ENCODE measurements at places on chromosomes 12 and 14.

DNA sequence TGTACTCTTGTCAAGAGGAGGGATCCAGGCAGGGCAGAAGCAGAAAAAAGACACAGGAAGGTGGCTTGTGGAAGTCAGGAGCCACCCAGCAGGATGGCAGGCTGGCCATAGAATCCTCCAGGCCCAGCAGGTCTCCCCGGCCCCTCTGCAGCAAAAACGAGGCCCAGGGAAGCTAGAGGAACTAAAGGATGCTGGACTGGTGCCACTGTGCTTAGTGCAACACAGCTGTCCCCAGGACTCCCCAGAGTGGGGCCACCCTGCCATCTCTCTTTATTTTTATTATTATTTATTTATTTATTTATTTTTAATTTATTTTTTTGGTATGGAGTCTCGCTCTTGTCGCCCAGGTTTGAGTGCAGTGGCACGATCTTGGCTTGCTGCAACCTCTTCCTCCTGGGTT, 54.1 kb downstream of the PITPNM2 start:
- DNase-seq: no peak

DNA sequence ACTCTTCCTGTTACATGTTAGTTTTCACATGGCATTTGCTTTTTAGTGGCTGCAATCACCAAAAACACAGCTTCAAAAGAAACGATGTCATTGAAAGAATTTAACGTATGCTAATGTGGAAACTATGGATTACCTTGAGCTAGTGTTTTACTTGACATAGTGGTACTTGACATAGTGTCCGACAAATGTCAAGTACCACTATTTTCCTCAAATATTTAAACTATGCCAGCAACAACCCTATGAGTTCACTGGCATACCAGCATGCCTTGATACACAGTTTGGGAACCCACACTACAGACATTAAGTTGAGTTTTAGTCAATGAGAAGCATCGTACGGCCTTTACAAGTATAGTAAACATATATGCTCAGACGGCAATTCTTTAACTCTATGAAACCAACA, 560.3 kb downstream of the GALC start:
- DNase-seq: no peak

- no peak for DNase-seq
These were observed 36.6 kb downstream of the ETV6 start for GRCh38 chr12:11686120-11686519.

DNA sequence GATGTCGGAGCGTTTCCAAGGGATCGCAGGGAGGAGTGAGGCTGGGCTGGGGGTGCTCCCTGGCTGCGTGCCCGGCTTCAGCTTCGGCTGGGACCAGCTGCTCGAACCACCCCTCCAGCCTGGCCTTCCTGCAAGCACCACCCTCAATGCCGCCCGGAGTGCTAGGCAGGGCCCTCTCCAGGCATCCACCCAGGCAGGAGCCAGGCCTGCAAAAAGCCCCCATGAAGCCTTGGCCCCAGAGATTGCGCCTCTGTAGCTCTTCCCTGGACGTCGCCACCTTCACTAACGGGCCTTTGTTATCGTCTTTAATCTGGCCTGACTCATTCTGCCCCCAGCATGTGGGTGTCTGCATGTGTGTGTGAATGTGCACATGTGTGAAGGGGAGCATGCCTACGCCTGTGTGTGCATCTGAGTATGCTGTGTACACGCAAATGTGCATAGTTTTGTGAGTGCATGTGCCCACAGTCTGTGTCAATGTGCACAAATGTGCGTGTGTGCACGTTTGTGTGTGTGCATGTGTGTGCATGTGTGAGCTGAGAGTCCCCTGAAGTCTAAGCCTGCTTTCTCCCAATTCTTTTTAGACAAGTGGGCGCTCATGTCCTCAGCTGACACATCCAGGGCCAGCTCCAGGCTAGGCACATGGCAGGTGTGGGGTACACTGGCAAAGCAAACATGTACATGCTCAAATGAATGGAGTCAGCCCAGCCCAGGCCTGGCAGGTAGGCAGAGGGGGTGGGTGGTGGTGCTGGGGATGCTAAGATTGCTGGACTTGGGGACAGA, 195.4 kb upstream of the C14orf180 start:
- no peak for DNase-seq

- no peak for DNase-seq
These were observed 87.6 kb upstream of the CLMN start for GRCh38 chr14:95407354-95407753.

DNA sequence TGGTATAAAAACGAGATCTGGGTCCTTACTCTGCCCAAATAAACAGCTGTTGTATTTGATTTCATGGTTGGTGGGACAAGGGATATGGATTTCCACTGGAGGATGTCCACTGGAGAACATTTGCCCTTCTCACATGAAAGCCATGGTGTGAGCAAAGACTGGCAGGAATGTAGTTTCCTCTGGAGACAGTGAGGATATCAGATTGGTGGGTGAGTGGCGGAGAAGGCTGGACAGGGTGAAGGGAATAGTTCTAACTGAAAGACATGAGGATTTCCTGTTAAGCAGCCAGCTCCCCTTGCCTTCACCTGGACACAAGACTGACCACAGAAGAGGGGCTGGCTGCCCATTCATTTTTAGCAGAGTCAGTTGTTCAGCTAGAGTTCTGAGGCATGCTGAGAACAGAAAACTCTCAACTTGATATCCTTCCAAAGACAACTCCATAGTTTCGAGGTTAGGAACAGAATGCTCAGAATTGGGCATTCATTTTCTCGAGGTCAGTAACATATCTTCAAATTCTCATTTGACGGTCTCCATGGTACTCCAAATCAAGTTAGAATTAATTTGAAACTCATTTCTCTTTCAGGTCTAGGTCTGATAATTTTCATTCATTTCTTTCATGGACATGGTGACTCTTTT, 365.7 kb downstream of the LRIG3 start:
- no peak for DNase-seq

DNA sequence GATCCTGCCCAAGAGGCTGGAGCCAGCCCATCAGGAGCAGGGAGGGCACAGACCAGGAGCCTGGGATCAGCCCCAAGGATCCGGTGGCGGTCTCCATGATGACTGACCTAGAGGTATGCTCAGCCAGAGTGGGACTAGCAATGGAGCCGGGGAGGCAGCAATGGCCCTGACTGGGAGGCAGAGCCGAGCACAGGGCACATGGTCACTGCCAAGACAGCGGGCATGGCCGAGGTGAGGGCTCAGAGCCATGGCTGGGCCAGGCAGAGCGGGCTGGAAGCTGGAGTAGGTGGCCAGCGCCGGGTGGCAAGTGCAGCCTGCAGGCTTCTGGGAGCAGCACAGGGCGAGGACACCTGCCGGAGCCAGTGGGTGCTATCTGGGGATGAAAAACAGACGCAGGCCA, 259.3 kb downstream of the BCL11B start:
- DNase-seq: no peak

DNA sequence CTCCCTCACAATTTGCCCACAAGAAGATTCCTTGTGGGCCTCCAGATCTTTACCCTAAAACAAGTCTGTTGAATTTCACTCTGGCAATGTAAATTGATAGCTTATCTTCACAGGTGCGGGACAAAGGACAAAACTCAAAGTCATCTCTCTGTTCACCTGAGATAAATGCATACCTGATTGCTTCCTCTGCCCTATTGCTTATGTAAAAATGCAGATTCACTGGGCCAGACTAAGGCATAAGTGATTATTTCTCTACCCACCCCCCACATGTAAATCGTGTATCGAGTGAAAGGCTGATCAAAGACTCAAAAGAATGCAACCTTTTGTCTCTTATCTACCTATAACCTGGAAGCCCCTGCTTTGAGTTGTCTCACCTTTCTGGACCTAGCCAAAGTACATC, 316.8 kb downstream of the SSPN start:
- DNase-seq: no peak

DNA sequence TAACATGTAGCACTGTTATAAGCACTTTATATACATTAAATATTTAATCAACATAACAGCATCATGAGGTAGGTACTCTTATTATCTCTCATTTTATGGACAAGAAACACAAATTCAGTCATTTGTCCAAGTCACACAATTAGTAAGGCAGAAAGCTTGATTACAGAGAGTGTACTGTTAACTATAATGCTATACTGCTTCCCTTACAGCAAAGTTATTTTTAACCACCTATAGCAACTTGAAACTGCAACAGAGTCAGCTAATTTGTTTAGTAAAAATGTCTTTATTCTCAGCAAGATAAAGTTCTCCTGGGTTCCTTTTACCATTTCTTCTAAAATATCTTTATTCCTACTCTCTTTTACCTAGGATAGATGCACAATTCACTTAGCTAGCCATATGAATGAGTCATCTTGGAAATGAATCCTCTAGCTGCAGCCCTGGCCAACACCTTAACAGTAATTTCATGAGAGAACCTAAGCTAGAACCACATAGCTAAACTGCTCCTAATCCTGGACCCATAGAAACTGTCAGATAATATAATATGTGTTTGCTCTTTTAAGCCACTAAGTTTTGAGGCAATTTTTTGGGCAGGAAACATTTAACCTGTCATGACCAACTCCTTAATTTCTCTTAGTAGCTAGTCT, 90.2 kb upstream of the HECTD1 start:
- DNase-seq: no peak

DNA sequence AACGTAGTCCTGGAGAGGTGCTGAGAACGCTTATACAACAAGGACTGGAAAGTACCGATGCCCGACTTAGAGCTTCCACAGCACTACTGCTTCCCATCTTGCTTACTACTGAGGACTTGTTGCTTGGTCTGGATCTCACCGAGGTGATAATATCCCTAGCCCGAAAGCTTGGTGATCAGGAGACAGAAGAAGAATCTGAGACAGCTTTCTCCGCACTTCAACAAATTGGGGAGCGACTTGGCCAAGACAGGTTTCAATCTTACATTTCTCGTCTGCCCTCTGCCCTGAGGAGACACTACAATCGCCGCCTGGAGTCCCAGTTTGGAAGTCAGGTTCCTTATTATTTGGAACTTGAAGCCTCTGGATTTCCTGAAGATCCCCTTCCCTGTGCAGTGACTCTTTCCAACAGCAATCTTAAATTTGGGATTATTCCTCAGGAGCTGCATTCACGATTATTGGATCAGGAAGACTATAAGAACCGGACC, 1.1 kb downstream of the TOGARAM1 start:
- no peak for DNase-seq

- DNase-seq: no peak
These were observed 152.0 kb downstream of the KTN1 start for GRCh38 chr14:55731881-55732498.

DNA sequence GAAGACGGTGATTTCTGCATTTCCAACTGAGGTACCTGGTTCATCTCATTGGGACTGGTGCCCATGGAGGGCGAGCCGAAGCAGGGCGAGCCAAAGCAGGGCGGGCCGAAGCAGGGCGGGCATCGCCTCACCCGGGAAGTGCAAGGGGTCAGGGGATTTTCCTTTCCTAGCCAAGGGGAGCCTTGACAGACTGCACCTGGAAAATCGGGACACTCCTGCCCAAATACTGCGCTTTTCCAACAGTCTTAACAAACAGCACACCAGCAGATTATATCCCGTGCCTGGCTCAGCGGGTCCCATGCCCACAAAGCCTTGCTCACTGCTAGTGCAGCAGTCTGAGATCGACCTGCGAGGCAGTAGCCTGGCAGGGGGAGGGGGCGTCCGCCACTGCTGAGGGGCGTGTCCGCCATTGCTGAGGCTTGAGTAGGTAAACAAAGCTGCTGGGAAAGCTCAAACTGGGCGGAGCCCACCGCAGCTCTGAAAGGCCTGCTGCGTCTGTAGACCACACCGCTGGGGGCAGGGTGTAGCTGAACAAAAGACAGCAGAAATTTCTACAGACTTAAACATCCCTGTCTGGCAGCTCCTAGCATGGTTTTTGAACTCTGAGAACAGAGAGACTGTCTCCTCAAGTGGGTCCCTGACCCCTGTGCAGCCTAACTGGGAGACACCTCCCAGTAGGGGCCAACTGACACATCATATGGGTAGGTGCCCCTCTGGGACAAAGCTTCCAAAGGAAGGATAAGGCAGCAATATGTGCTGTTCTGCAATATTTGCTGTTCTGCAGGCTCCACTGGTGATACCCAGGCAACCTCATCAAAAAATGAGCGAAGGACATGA, 77.2 kb downstream of the BAZ1A start:
- DNase-seq: no peak

- no peak for DNase-seq
These were observed 56.5 kb upstream of the HIF1A start for GRCh38 chr14:61638595-61639387.

DNA sequence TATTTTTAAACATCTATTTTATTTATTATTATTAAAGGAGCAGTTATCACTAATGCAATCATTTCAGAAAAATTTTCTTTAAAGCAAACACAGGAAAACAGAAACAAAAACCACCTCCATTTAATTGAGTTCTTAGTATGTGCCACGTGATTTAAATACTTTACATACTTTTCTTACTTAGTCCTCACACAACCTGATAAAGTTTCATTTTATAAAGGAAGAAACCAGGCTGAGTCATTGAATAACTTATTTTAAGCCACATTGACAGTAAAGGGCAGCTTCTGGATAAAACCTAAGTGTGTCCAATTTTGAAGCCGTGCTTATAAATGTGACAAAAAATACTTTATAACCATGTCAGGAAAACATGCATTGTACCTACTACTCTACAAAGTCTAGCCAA, 57.1 kb upstream of the PCED1B start:
- DNase-seq: no peak

- DNase-seq: no peak
These were observed 975.6 kb downstream of the GALC start for GRCh38 chr14:87017335-87017734.

DNA sequence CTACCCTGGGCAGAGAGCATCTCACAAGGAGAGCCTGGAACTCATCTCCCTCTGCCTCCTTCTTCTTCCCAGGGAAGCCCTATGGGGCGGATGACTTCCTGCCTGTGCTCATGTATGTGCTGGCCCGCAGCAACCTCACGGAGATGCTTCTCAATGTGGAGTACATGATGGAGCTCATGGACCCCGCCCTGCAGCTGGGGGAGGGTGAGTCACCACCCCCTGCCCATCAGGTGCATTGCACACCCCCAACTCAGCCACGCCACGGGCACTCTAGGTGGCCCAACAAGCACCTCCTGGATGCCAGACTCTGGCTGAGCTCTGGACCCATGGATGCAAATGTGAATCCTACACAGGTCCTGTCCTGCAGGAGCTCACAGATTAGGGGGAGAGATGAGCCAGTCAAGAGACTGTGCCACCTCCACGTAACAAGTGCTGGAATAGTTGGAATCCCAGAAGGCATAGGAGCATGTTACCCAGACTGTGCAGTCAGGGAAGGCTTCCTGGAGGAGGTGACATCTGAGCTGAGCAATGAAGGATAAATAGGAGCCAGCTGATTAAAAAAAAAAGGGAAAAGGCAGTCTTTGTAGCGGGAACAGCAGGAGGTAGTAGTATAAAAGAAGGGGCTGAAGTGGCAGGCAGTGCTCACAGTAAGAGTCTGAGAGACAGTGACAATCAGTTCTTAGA, 71.9 kb downstream of the LGMN start:
- no peak for DNase-seq

GRCh38 chr12:92886131-92886530, 43.0 kb downstream of the EEA1 start:
- no peak for DNase-seq

GRCh38 chr14:62921466-62921865, 123.8 kb downstream of the KCNH5 start:
- DNase-seq: no peak

GRCh38 chr12:48940181-48940580, 14.9 kb upstream of the FKBP11 start:
- no peak for DNase-seq
